Ovary (tissue), 10 donors: ENCODE measurements at places on chromosomes 3 and 15. TPM values are rescaled to one million over a fixed set of nuclear protein-coding genes. Genes with fewer than 3 reads are reported as not detected.

TUSC7 gene
- total RNA-seq: not detected

- peak; percentile 56 for DNase-seq
These were observed 14.3 kb upstream of the CCNL1 start for GRCh38 chr3:157174290-157174648.

AP3B2 gene
- total RNA-seq: 5.6 TPM

DNA sequence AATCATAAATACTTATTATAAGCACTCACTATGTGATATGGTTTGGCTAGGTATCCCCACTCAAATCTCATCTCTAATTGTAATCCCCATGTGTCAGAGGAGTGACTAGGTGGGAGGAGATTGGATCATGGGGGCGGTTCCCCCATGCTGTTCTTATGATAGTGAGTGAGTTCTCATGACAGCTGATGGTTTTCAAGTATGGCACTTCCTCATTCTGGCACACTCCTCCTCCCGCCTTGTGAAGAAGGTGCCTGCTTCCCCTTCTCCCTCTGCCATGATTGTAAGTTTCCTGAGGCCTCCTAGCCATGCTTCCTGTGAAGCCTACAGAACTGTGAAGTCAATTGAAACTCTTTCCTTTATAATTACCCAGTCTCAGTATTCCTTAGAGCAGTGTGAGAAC lies 53.3 kb upstream of the CHMP2B start:
- DNase-seq: no peak

DNA sequence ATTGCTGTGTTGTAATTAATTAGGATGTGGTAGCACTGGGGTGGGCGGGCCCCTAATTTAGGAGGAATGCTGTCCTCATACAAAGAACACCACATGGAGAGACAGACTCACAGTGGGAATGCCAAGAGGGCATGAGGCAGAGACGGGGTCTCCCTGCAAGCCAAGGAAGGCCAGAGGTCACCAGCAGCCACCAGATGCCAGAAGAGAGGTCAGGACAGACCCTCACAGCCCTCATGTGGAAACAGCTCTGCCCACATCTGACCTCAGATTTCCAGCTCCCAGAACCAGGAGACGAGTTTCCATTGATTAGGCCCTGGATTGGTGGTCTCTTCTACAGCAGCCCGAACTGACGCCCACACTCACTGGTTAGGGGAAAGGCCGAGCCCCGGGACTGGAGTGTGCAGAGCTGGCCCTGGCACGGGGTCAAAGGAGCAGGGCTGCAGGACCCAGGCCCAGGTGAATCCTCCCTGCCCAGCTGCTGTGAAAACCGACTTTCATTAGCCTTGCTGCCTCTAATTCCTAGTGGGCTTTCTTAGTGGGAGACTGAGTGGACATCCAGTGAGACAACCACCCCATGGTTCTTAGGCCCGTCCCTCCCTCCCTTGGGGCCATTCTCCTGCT lies 43.0 kb upstream of the SLC41A3 start:
- peak; percentile 27 for DNase-seq

TMC3 gene
- not detected for total RNA-seq

RLBP1 gene
- total RNA-seq: not detected

GRCh38 chr3:137330246-137330645 lies 372.5 kb downstream of the IL20RB start:
- no peak for DNase-seq

DNA sequence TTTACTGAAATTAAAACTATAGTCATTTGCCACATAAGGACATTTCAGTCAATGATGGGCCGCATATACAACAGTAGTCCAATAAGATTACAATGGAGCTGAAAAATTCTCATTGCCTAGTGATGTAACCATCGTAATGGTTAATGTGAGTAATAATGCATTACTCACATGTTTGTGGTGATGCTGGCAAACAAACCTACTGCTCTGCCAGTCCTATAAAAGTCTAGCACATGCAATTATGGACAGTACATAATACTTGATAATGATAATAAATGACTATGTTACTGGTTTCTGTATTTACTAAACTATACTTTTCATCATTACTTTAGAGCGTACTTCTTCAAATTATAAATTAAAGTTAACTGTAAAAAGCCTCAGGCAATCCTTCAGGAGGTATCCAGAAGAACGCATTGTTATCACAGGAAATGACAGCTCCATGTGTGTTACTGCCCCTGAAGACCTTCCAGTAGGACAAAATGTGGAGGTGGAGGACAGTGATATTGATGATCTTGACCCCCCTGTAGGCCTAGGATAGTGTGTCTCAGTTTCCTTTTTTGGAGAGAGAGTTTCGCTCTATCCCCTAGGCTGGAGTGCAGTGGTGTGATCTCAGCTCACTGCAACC lies 102.7 kb downstream of the ATP1B3 start:
- no peak for DNase-seq

- DNase-seq: no peak
These were observed 635 bp downstream of the TUBGCP5 start for GRCh38 chr15:23038726-23039142.

- DNase-seq: no peak
These were observed 2.1 kb downstream of the RFX7 start for GRCh38 chr15:56241374-56242105.

SERF2 gene
- total RNA-seq: 462 TPM

MKRN3 gene
- not detected for total RNA-seq

GRCh38 chr3:69442771-69443311 lies 57.0 kb upstream of the FRMD4B start:
- DNase-seq: no peak

ARGFX gene
- not detected for total RNA-seq

HRG gene
- total RNA-seq: not detected

- no peak for DNase-seq
These were observed 74.4 kb upstream of the MDFIC2 start for GRCh38 chr3:70386846-70387245.

DNA sequence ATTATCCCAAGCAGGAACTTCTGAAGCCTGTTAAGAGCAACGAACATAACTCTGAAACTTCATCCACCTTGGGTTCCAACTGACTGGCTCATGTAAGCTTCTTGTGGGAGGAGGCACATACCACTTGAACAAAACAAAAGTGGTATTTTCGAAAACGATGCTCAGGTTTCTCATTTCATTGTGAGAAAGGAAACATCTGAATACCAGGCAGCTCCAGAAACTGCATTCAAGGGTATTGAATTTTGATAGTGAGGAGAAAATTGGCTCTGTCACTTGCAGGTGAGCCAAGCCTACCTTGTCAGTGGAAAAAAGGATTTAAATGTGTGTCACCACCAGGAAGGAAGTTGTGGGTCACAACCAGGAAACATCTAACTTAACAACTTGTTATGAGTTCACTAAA lies 218.1 kb upstream of the SATB1 start:
- DNase-seq: no peak

DNA sequence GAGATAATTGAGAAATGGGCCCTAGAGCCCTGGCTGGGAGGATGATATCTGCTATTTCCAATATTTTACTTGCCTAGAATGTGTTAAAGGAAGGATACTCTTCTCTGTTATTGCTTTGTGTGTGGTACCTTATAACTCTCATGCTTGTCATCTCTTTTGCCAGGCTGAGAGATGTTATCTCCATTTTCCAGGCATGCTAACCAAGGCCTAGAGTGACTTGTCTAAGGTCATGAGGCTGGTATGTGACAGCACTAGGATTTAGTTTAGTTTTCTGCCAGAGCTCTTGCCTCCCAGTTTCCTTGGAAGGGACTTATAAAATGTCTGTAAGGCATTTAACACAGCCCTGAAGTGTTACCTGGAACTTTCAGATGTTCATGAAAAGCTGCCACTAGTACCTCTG lies 1.4 kb downstream of the CLK3 start:
- DNase-seq: no peak

DNA sequence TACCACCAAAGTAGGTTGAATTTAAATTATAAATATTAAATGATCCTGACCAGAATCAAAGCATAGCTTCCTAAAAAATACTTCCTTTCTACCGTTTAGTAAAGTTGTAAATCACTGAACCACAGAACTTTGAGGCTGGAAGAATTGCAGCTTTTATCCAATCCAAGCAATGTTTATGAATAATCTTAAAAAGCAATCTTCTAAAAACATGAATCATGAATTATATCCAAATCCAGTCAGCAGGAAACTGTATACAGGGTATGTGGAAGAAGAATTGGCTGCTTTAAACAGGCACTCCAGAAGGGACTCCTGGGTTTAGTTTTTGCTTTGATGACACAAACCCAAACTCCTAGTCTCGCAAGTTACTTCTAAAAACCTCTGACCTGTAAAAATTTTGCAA lies 30.2 kb downstream of the HEG1 start:
- DNase-seq: no peak

DNA sequence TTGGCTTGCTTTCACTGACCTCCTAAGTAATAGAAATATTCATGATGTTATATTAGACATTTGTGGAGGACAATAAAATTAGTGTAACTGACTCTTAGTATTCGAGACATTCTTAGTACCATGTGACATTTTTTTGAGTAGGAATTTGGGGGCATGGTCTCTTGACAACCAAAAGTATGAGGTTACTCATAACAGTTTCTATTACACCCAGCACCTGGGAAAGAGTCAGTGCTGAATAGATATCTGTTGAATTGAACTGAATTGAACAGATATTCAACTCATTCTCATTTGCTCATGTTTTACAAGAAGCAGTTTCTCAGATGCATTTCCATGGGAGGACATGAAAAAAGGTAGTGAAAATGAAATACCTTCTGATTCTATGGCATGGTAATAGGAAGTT lies 84.4 kb downstream of the CMSS1 start:
- no peak for DNase-seq
